ENCODE measurements at places on chromosomes 3 and 15. TPM values are rescaled to one million over a fixed set of nuclear protein-coding genes. Genes with fewer than 3 reads are reported as not detected.

DNA sequence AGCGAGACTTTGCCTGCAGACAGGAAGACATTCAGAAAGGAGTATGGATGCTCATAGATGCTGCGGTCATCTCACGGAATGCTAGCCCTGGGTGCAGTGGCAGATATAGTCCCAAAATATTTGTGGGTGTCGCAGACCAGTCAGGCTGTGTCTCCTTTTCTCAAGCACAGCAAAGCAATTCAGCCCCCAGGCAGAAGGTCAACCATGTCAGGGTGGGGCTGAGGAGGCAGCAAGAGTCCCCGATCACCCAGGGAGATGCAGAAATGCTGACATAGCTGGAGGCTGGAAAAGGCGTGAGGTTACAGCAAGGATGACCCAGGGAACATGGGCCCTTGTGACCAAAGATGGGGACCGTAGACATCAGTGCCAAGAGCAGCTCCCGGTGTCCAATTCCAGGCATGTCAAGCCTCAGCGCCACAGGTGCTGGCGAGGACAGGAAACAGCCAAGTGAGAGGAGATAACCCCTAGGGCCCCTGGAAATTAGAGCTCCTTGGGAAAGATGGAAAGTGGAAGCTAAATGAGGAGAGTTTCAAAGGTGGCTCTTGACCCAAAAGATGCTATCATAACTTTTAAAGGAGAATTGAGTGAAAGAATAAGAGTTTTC lies 81.2 kb upstream of the ABHD17C start:
- no peak for DNase-seq

GRCh38 chr3:172680684-172681083 lies 30.2 kb downstream of the NCEH1 start:
- no peak for DNase-seq

GRCh38 chr3:102512734-102513504 lies 78.1 kb downstream of the ZPLD1 start:
- no peak for DNase-seq

Gene RASGRF1
- total RNA-seq, result not detected

Gene PSTPIP1
- total RNA-seq, result 182 TPM

- DNase-seq, result peak; percentile 70
Measured at GRCh38 chr3:186643493-186643892, 3.3 kb downstream of the FETUB start.

- DNase-seq, result no peak
Measured at GRCh38 chr15:45612790-45613415, 21.9 kb upstream of the SQOR start.

Gene CHDH
- total RNA-seq, result 0.62 TPM

GRCh38 chr3:122975924-122976293 lies 51.7 kb downstream of the SEMA5B start:
- peak; percentile 70 for DNase-seq

- DNase-seq, result no peak
Measured at GRCh38 chr3:139534455-139534812, 5.1 kb downstream of the RBP1 start.

Data from activated CD4-positive, alpha-beta T cell treated with anti-CD3 and anti-CD28 coated beads, Interleukin-2, amount 10 ng/mL, durations not matched to agents 24 days and 14 days (primary cell).